ENCODE measurements at places on chromosomes 12 and 14. TPM values are rescaled to one million over a fixed set of nuclear protein-coding genes. Genes with fewer than 3 reads are reported as not detected.

Gene ISCU
- 201 TPM for total RNA-seq

Gene NKX2-1
- not detected for total RNA-seq

Gene WASHC4
- total RNA-seq, result 116 TPM

Gene ING4
- total RNA-seq, result 13.4 TPM

Gene PHETA1
- total RNA-seq, result 5.3 TPM

Gene PRKAG1
- total RNA-seq, result 67.4 TPM

Gene GLS2
- total RNA-seq, result not detected

Gene KRT73
- not detected for total RNA-seq

Measured in subcutaneous adipose tissue (tissue), 4 donors.